ENCODE measurements at places on chromosomes 7 and 10. TPM values are rescaled to one million over a fixed set of nuclear protein-coding genes. Genes with fewer than 3 reads are reported as not detected.

DNA sequence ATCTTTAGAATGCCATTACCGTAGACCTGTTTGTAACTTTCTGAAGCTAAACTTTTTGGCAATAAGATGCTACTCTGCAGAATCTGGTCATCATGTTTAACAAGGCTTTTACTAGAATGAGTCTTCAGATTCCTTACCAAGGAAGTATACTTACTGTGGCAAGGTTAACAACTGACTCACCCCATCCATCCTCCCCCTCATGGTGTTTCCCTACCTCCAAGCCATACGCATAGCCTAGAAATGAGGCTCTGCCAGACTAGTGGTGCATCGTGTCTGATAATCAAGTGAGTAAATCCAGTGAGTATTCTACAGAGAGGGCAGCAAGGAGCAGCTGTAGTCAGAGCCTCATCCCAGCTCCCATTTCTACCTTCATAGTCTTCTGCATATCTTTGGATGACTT lies 223.6 kb downstream of the IPMK start:
- ATAC-seq, result no peak

DNA sequence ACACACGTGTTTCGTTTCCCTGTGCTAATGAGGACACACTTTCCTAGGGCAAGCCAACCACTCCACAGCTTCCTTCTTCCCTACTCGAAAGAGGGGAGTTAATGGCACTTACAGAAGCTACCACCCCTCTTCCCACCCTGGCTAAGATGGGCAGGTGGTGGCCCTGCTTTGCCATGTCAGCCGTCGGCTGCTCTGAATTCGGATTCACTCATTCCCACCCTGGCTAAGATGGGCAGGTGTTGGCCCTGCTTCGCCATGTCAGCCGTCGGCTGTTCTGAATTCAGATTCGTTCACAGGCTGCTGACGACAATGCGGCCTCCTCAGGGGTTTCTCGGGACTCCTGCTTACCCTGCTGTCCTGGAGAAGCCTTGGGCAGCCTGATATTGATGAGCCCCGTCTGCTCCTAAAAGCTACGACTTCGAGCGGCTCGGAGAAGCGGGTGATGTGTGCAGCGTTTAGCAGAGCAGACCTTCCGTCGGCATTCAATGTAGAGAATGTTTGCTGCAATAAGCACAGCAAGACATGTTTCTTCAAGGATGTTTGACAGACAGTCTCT lies 56.2 kb upstream of the PPP2R2D start:
- no peak for ATAC-seq

DNA sequence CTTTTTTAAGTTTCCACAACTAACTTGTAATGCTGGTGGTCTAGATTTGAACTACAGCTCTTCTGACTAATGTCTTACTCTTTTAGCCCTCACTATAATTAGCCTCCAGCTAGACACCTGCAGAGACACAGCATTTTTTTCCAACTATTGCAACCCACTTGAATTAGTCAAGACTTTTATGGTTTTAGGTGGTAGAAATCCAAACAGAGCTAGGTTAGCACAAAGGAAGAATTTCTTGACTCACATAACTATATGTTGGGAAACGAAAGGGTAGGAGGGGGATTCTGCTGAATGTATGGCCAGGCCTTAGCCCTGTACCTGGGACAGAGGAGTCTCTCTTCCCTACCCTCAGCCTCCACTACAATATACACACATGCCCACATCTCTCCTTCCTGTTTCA lies 586.1 kb downstream of the INHBA start:
- ATAC-seq, result no peak

DNA sequence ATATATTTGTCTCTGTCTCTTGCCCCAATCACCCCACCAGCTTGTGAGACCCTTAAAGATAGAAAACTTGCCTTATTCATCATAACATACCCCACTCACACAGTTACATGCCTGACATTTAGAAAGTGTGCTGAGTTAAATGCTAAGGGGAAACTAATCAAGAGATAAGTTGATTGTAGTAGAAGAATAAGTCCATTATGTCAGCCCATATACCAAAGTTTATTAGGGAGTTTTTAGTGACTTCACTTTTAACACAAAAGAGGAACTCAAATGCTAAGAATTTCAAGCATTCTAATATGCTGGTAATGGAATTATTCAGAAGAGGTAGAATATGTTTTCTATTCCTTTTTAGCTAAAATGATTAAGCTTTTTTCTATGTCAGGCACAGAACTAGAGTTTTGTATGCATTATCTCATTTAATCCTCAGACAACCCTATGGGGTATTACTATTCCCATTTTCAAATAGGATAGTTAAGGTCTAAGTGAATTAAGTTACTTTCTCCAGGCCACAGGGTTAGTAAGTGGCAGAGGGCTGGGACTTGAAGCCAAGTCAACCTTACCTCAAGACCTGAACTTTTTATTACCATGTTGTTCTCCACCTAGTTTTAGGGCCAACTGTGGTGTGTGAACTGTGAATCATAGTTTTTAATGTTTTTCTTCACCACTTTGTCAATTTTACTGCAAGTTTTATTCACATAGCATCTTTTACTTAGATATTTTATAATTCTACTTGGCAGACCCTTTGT lies 19.6 kb downstream of the ASAH2 start:
- no peak for ATAC-seq

GRCh38 chr10:59885430-59886134 lies 20.8 kb downstream of the CCDC6 start:
- ATAC-seq, result no peak

GRCh38 chr10:118310822-118311221 lies 31.3 kb downstream of the FAM204A start:
- no peak for ATAC-seq

DNA sequence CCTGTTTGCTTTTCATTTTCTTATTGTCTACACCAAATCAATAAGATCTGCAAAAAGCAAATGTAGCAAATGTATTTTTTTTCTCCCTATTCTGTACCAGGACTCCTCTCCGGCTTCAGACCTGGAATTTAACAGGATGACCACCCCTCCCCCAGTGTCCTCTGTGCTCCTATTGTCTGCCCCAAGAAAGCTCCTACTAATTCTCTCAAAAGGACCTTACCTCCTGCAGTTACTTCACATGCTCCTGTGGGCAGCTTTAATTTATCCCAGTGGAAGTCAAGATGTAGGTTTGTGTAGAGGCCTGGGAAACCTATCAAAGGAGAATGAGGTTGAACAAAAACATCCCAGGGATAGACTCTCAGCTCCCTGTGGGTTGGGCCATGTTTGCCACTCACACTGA lies 31.3 kb downstream of the PLXNA4 start:
- no peak for ATAC-seq

GRCh38 chr7:131502810-131503508 lies 53.5 kb downstream of the PODXL start:
- no peak for ATAC-seq

DNA sequence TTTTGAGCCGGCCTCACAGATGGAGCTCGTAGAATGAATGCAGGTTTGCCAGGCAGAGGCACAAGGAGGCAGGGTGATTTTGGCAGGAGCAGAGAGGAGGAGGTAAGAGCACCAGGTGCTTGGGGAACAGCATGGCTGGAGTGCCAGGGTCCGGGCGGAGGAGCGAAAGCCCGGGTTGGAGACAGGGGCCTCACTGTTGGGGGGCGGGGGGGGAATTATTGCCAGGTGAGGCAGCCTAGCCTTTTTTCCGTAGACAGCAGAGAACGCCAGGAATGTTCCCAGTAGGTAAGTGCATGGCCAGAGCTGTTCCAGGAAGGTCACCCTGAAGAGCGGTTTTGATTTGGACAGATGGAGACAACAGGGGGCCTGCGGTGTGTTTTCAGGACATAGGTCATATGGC lies 9.5 kb downstream of the SRRM3 start:
- no peak for ATAC-seq

GRCh38 chr7:88090671-88091070 lies 129.2 kb downstream of the SRI start:
- ATAC-seq, result no peak

- ATAC-seq, result no peak
Measured at GRCh38 chr7:131004371-131004770, 270.4 kb upstream of the KLF14 start.

- ATAC-seq, result peak; percentile 57
Measured at GRCh38 chr7:44912775-44913347, 27.5 kb upstream of the PURB start.

DNA sequence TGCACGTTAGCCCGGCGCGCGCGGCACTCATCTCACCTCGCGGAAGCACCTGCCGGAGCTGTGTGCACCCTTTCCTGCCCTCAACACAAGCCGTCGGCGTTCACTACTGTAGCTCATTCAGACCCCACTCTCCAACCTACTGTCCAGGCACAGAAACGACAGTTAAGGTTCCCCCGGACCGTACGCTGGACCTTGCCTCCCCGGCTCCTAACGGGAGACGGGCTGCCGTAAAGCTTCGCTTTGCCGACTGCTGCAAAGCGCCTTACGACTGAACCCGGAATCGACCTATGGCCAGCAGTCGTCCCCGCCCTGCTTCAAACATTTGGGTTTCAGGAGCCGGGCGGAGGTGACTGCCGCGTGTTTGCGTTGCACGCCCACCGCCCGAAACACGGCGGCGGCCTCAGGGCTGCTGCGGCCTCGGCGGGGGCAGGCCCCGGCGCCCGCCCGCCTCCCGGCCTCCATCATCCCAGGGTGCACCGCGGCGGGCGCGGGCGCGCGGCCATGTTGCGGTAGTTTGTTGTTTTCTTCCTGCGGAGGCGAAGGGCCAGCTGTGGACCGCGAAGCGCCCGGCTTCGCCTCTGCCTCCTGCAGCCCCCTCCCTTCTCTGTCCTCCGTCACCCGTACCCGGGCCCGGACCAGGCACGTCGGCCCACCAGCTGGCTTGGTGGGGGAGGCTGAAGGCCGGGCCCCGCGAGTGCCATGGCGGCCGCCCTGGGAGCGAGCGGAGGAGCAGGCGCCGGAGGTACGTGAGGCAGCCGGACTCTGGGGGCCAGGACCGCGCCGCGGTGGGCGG lies at the start of gene RBM33:
Gene RBM33 (plus strand): TSS at position 484 of the 793 bp plus-strand sequence. CDS start 216 bp downstream, at position 700.
- ATAC-seq, result peak; percentile 91

GRCh38 chr7:99028261-99028973 lies 115.5 kb downstream of the SMURF1 start:
- ATAC-seq, result peak; percentile 27

- ATAC-seq, result peak; percentile 68
Measured at GRCh38 chr10:103678178-103678526, 177.2 kb downstream of the SH3PXD2A start.

GRCh38 chr10:16816830-16817124 lies 447 bp downstream of the RSU1 start:
- no peak for ATAC-seq

DNA sequence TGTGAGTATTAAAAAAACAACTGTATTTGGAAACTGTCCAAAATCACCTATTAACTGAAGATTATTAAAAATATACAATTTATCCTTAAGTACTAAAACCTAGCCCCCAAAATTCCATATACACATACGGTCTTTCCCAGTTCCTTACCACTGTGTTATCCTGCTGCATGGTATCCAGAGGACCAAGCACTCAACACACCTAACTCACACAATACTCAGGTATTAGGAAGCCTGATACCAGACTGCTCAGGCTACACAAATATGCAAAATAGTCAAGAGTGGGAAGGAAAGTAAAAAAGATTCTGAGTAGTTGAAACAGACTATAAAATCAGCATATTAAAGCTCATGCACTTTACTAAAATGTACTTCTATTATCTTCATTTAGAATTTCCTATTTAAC lies 67.2 kb downstream of the EPC1 start:
- no peak for ATAC-seq

- ATAC-seq, result no peak
Measured at GRCh38 chr10:95767884-95768556, 12.1 kb downstream of the ENTPD1 start.

DNA sequence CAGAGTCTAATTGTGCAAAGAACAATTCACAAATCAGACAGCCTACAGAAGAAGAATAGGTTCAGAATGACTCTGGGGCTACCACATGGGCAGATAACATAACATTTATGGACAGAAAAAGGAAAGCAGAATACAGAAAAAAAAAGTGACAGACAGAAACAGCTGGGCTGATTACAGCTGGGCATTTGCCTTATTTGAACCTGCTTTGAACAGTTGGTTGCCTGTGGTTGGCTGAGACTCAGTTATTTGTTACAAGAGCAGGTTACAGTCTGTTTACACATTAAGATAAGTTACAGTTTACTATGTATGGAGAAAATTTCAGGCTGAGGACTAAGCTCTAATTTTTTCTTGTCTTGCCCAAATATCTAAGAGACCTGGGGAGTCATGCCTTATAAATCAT lies 327.2 kb downstream of the GALNT17 start:
- no peak for ATAC-seq

GRCh38 chr7:22348379-22348778 lies 8.6 kb downstream of the RAPGEF5 start:
- ATAC-seq, result peak; percentile 72

GRCh38 chr7:51135576-51135975 lies 181.0 kb downstream of the COBL start:
- no peak for ATAC-seq

- ATAC-seq, result no peak
Measured at GRCh38 chr10:52463826-52464225, 149.7 kb downstream of the DKK1 start.

GRCh38 chr7:24987331-24987842 lies 7.4 kb upstream of the OSBPL3 start:
- ATAC-seq, result no peak

DNA sequence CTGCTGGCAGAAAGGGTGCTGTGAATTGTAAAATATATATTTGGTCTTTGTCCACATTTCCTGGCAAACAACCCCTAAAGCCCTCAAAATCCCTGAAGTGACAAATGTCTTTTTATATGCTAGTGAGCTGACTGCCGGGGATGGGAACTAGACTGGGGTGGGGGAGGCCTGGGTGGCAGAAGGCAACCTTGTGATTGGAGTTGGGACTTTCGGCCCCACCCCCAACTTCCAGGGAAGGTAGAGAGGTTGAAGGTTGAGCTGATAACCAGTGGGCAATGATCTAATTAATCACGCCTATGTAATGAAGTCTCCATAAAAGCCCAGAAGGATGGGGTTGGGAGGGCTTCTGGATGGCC lies 2.7 kb downstream of the EPHA1 start:
- ATAC-seq, result no peak

DNA sequence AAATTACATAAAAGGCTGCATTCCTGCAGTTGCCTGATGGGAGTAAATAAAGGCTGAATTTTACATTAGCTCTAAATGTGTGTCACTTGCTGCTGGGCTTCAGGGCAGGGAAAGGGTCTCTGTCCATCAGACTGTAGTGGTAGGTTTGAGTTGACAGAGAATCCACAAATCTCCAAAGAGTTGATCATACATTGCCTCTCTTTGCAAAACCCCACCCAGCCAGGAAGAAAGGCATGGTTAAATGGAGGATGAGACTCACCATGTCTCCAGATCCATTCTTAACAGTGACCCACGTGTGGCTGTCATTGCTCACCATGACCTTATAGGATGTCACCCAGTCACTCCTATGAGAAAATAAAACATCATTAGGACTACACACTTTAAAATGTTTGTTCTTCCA lies 92.8 kb downstream of the CPXM2 start:
- ATAC-seq, result no peak

Gene SPAM1
- total RNA-seq, result not detected

Gene CFAP70
- 0.40 TPM for total RNA-seq

Gene OR6B1
- not detected for total RNA-seq

Gene GTF2IRD2
- 10.2 TPM for total RNA-seq

Gene GIMAP8
- 1.6 TPM for total RNA-seq

Gene SERPINE1
- 5.3 TPM for total RNA-seq

Gene SFRP4
- total RNA-seq, result not detected

Gene AHR
- total RNA-seq, result 34.3 TPM

Gene TMEM273
- total RNA-seq, result 3.8 TPM

Gene EVX1
- not detected for total RNA-seq
